ENCODE measurements at places on chromosomes 12 and 14.

DNA sequence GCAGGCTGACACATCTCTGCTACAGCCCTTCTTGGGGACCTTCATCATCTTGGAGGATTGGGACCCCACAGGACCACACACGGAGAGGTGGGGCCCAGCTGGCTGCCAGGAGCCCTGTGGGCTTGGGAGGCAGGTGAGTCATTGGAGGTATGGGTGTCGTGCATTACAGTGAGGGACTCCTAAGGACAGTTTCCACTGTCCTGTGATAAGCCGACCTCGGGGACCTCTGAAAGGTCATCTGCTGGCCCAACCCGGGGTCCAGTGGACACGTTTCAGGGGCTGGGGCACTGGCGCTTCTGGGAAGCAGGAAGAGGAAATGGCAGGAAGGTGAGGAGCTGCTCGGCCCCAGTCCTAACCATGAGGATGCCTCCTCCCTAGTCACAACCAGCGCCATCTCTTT is 238.0 kb downstream of the BCL11B start:
- no peak for DNase-seq

DNA sequence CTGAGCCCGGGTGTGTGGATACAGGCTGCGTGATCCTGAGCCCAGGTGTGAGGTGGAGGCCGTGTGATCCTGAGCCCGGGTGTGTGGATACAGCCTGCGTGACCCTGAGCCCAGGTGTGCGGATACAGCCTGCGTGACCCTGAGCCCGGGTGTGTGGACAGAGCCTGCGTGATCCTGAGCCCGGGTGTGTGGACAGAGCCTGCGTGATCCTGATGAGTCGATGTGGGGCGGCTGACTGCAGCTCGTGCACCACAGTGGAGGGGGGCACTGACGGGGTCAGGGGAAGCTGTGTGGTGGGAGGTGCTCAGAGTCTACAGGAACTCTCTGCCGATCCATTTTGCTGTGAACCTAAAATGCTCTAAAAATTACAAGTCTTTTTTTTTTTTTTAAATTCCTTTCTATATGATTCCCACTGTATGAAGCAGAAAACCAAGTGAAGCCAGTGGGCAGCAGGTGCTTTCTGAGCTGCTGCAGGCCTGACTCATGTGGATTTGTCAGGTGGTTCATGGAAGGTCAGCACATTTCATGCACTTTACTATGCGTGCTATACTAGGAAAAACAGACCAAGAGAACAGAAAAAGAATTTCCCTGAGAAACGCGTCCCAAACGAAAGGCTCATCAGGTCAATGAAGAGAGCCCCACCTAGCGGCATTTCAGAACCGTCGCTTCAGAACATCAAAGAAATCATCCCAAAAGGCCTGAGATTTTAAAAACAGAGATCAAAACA is 19.3 kb downstream of the BRF1 start:
- no peak for DNase-seq

- DNase-seq: no peak
These were observed 12.9 kb upstream of the ASPG start for GRCh38 chr14:104072586-104072985.

DNA sequence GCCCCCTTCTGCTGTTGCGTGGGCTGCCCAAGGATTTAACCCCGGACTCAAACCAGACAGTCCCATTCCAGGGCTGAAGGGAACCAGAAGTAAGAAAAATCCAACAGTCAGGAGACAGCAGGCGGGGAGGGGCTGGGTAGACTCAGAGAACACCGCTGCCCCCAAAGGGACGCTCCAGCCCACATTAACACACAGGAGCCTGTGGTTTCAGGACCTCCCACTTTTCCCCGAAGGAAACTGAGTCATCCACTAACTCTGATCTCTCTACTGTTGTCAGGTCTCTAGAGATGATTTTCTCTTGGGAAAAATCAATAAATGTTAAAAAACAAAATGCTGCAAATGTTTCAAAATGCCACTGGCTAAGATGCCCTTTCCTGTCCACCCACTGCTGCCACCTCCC is 41.6 kb downstream of the FBXO21 start:
- no peak for DNase-seq

DNA sequence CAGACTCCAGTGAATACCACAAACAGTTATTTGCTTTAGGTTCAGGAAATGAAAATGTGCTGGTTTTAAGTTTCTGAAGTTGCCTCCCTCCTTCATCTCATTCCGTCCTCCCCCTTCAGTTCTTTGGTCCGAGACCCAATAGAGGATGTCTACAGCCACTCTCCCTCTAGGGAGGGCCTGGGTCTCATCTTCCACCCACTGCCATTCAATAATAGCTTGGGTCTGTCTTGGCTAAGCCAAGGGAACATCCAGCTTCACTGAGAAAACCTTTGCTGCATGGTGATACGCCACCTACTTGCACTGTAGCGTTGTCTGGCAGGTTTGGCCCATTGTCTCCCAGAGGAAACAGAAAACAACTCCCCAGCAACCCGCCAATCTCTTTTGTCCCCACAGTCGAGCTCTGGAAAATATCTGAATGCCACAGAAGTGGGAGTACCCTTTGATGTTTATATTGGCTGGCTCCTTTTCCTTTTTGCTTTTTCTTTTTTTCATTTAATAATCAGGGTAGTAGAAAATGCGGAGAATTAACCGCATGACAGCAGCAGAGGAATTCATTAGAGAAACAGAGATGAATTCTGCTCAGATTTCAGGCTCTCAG is 380.1 kb downstream of the RAD51B start:
- no peak for DNase-seq

DNA sequence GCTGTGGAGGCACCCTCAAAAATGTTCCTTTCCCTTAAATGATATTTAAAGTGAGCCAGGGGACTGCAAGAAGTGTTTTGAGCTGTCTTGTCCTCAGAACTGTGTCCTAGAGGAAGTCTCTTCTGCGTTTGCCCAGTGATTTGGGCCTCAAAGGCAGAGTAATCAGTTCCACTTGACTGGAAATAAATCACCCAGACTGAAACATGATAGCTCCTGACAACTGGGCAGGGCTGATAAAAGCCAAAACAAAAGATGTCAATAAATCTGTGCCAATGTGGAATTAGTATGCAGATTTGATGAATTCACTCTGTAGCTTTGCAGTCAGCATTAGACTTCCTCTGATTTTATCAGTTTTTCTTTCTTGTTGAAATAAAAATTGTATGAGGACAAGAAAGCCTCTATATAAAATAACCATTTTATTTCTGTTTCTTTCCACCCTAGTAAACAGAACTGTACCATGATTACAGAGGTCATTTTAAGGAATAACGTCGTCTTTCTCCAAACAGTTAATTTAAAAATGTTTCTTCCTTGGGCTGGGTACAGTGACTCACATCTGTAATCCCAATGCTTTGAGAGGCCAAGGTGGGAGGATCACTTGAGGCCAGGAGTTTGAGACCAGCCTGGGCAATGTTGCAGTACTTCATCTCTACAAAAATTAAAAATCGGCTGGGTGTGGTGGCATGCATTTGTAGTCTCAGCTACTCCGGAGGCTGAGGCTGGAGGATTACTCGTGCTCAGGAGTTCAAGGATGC is 180.8 kb downstream of the ERC1 start:
- DNase-seq: no peak

- no peak for DNase-seq
These were observed 26.2 kb upstream of the BICD1 start for GRCh38 chr12:32080435-32080834.

- DNase-seq: no peak
These were observed 91.8 kb upstream of the RIC8B start for GRCh38 chr12:106682594-106683234.

- no peak for DNase-seq
These were observed 140.0 kb downstream of the LLPH start for GRCh38 chr12:65990592-65990991.

- no peak for DNase-seq
These were observed 389.9 kb downstream of the GRIN2B start for GRCh38 chr12:13591488-13591887.

DNA sequence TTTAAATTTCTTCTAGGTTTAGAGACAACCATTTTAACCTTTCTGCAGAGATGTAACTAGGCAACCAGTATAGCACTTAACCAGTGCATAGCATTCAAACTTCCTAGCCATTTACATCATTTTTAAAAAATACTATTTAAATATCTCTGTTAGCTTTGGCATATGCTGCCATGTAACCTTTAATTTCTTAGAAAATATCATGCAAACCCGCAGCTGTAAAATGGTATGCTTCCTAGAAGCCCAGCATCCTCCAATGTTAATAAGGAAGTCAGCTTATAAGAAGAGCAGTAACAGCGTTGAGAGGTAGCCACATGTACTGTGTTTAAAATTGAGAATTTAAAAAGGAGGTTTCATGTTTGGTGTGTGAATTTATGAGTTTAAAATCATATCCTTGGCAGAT is 22.8 kb downstream of the GNG2 start:
- no peak for DNase-seq

DNA sequence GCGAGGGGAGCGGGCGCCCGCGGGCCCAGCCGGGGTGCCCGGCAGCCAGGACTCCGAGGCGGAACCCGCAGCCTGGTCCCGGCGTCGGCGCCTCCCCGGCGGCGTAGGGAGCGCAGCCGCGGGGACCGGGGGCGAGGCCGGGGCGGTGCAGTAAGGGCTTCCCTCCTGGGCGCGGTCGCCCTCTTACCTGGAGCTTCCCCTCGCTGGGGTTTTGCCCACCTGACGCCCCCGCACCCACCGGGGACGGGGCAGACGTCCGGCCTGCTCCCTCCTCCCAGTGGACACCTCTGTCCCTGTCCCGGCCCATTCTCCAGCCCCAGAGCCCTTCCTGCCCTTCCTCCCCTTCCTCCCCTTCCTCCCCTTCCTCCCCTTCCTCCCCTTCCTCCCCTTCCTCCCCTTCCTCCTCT is 413 bp upstream of the TUBA1C start:
- DNase-seq: peak; percentile 36

- DNase-seq: no peak
These were observed 41.1 kb downstream of the LARP4 start for GRCh38 chr12:50441763-50442162.

- DNase-seq: peak; percentile 0
These were observed 136.1 kb downstream of the FGD4 start for GRCh38 chr12:32535288-32535999.

DNA sequence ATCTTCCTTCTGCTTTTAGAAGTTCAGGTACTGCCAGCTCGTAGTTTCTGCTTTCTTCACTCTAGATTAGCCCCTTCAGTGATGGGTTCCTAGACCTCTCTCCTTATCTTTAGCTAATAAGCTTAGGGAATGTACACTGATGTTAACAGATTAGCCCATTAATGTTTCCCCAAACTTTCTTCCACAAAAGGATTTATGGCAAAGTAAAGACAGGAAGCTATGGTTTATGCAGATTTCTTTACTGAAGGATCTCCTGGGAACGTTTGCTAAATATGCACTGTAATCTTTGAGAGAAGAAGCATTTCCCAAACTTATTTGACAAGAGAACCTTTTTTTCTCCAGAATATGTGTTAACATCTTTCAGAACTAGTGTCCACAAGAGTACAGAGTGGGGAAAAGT is 4.2 kb downstream of the SOCS4 start:
- no peak for DNase-seq

- DNase-seq: no peak
These were observed 38.9 kb downstream of the SERPINA3 start for GRCh38 chr14:94650806-94651805.

DNA sequence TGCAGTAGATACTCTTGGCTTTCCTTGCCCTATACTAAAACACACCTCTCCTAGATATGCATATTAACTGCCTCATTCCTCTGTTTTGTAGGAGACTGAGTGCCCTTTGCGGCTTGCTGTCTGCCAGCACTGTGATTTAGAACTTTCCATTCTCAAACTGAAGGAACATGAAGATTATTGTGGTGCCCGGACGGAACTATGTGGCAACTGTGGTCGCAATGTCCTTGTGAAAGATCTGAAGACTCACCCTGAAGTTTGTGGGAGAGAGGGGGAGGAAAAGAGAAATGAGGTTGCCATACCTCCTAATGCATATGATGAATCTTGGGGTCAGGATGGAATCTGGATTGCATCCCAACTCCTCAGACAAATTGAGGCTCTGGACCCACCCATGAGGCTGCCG is 15.4 kb downstream of the TRAFD1 start:
- no peak for DNase-seq

GRCh38 chr14:54786838-54787237 is 115.8 kb downstream of the GCH1 start:
- no peak for DNase-seq

DNA sequence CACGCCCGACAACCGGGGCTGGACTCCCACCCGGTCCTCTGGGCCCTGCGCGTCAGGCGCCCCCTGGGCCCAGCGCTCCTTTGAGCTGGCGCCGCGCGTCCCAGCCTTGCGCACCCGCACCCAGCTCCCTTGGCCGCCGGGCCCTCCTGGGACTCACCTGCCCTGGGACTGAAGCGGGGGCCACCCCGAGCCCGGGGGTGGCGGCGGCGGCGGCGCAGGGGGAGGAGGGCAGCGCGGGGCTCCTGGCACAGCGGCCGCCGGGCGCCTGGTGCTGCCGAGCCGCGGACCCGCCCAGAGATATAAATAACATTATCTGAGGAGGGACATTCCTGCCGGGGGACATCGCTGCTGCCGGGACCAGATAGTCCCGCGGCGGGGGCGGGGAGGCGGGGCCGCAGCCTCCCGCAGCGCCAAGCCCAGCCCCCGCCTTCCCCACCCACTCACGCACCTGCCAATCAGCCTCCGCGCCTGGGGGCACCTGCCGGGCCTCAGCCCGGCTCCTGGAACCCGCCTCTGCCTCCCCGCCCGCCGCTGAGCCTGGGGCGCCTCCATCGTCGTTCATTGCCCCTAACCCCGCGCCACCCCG is at the start of gene SPTB:
Gene SPTB (minus strand): TSS at position 273 of the 586 bp plus-strand sequence. CDS start 56,813 bp downstream, outside the sequence.
- peak; percentile 59 for DNase-seq

DNA sequence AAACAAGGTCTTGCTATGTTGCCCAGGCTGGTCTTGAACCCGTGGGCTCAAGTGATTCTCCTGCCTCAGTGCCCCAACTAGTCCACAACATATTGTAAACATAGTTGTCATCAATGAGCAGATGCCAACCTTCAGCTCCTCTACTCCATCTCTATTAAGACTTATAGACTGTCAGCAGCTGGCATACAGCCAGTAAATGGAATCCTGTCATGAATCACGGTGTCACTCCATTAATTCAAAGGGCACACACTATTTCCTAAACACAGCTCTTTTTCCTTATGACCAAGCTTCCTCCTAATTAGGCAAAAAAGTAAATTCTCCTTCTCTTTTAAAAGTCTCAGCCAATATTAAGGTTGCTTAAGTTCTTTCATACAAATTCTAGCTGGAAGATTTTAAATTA is 111.2 kb downstream of the ITPR2 start:
- no peak for DNase-seq

GRCh38 chr14:96783915-96784224 is 13.3 kb upstream of the VRK1 start:
- no peak for DNase-seq

DNA sequence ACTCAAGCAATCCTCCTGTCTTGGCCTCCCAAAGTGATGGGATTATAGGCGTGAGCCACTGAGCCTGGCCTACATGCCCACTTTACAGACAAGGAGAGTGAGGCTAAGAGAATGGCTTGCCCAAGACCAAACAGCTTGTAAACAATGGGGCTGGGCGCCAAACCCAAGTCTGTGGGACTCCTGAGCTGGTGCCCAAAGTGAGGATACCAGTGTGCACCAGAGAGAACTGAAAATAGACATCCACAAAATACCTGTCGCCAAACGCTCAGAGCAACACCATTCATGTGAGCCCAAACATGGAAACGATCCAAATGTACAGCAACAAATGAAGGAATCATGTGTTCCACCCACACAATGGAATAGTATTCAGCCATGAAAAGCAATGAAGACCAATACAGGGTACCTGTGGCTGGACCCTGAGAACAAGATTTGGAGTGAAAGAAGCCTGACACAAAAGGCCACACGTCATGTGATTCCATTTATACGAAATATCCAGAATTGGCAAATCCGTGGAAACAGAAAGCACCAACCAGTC is 38.2 kb downstream of the CCNK start:
- no peak for DNase-seq

Data from activated naive CD4-positive, alpha-beta T cell (primary cell).